ENCODE measurements at places on chromosomes 7 and 10. TPM values are rescaled to one million over a fixed set of nuclear protein-coding genes. Genes with fewer than 3 reads are reported as not detected.

FAM24B gene
- total RNA-seq: 3.0 TPM

CHAT gene
- not detected for total RNA-seq

ENTPD7 gene
- 10.9 TPM for total RNA-seq

LRRC18 gene
- not detected for total RNA-seq

GATAD1 gene
- 16.6 TPM for total RNA-seq

CNNM1 gene
- not detected for total RNA-seq

FRMPD2 gene
- total RNA-seq: not detected

CTAGE4 gene
- total RNA-seq: 0.38 TPM

EVX1 gene
- total RNA-seq: not detected

CLCN1 gene
- total RNA-seq: 0.10 TPM

ZNF117 gene
- 14.2 TPM for total RNA-seq

LIPF gene
- not detected for total RNA-seq

ZNF503 gene
- total RNA-seq: 0.21 TPM

CCAR1 gene
- 155 TPM for total RNA-seq

- no peaks in the 10 kb centered on the region for H3K27me3 ChIP-seq
- DNase-seq: no peak
- H3K36me3 ChIP-seq: peaks cover 19% of the 10 kb centered on the region
Observed at GRCh38 chr7:53060066-53060465, 24.6 kb downstream of the POM121L12 start.

- H3K27ac ChIP-seq: no peak overlapping the region
- H3K36me3 ChIP-seq: no peaks in the 10 kb centered on the region
- no peaks in the 10 kb centered on the region for H3K27me3 ChIP-seq
- H3K4me1 ChIP-seq: peaks cover 3% of the 10 kb centered on the region
Observed at GRCh38 chr10:9010931-9011670, 956.6 kb downstream of the GATA3 start.

- H3K4me3 ChIP-seq: no peak overlapping the region
- DNase-seq: no peak
- peaks cover 16% of the 10 kb centered on the region for H3K36me3 ChIP-seq
- H3K27ac ChIP-seq: no peak overlapping the region
- no peaks in the 10 kb centered on the region for H3K27me3 ChIP-seq
Observed at GRCh38 chr10:112789248-112789647, 160.8 kb upstream of the TCF7L2 start.

- no peak overlapping the region for H3K27ac ChIP-seq
- peaks cover 5% of the 10 kb centered on the region for H3K27me3 ChIP-seq
- no peaks in the 10 kb centered on the region for H3K4me1 ChIP-seq
- H3K4me3 ChIP-seq: no peak overlapping the region
Observed at GRCh38 chr7:154795437-154795836, 207.5 kb downstream of the PAXIP1 start.

- DNase-seq: no peak
- peak overlapping the region; percentile 83 for H3K4me3 ChIP-seq
- H3K27ac ChIP-seq: no peak overlapping the region
- H3K36me3 ChIP-seq: no peaks in the 10 kb centered on the region
Observed at GRCh38 chr7:18497082-18497481, 1.5 kb downstream of the HDAC9 start.

GRCh38 chr10:782751-783648 is 93.5 kb upstream of the DIP2C start:
- H3K4me1 ChIP-seq: peaks cover 6% of the 10 kb centered on the region
- H3K4me3 ChIP-seq: no peak overlapping the region
- no peaks in the 10 kb centered on the region for H3K36me3 ChIP-seq
- H3K27ac ChIP-seq: no peak overlapping the region
- peaks cover 8% of the 10 kb centered on the region for H3K27me3 ChIP-seq
- no peak for DNase-seq

DNA sequence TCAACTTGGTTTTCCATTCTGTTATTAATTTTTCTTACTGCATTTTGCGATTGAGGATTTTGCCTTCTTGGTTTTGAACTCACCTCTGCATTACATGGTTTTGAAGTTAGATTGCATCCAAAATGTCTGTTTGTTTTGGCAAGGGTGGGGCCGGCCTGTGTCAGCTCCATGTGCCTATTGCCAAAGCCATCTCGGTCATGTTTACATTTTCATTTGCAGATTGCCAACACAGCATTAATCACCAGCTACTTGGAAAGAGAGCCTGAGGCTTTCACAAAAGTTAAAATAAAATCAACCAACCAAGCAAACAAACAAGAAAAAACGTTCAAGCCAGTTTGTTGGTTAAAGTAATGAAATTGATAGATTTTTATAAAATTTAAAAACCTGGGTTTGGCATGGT is 695.8 kb downstream of the TYW1 start:
- H3K36me3 ChIP-seq: no peaks in the 10 kb centered on the region
- no peak overlapping the region for H3K27ac ChIP-seq
- DNase-seq: no peak

- no peak overlapping the region for H3K4me3 ChIP-seq
- H3K36me3 ChIP-seq: no peaks in the 10 kb centered on the region
- no peak overlapping the region for H3K27ac ChIP-seq
- H3K27me3 ChIP-seq: no peaks in the 10 kb centered on the region
- no peaks in the 10 kb centered on the region for H3K4me1 ChIP-seq
Observed at GRCh38 chr7:15478401-15478800, 83.4 kb downstream of the AGMO start.

DNA sequence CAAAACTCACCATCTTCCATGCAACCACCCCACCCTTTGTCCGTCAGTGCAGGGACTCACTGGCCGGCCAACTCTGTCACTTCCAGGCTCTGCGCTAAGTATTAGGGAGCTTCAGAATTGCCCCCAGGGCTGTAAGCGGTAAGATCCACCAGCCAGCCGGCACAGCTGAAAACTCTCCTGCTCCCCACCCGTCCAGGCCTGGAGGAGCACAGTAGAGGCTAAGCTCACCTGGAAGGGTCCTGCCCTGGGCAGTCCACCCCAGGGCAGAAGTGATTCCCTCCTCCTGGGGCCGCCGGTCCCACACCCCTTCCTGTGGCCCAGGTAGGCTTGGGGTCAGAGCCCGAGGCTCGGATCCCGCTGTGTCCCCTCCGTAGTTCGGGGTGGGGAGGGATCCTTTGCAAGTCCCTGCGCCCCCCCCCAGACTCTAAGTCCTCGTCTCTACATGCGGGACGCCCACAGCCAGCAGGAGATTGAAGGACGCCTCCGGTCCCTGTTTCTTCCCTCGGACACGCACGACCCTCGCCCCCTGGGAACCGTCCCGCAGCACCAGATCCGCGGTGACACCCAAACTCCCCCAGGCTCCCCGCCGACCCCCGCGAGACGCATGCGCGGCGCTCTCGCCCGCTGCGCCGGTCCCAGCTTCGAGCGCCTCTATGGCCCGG is 138.9 kb downstream of the ARHGAP22 start:
- DNase-seq: no peak
- no peaks in the 10 kb centered on the region for H3K36me3 ChIP-seq
- no peaks in the 10 kb centered on the region for H3K4me1 ChIP-seq
- no peak overlapping the region for H3K4me3 ChIP-seq
- H3K27me3 ChIP-seq: no peaks in the 10 kb centered on the region
- H3K27ac ChIP-seq: no peak overlapping the region

- H3K27ac ChIP-seq: peak overlapping the region; percentile 78
- no peak for DNase-seq
- H3K36me3 ChIP-seq: no peaks in the 10 kb centered on the region
Observed at GRCh38 chr7:43764039-43764761, 5.7 kb downstream of the BLVRA start.

GRCh38 chr7:79361214-79361613 is 92.3 kb downstream of the MAGI2 start:
- no peaks in the 10 kb centered on the region for H3K27me3 ChIP-seq
- H3K36me3 ChIP-seq: peaks cover 8% of the 10 kb centered on the region
- no peak overlapping the region for H3K27ac ChIP-seq
- no peaks in the 10 kb centered on the region for H3K4me1 ChIP-seq

GRCh38 chr10:123202506-123202905 is 48.3 kb downstream of the BUB3 start:
- H3K4me3 ChIP-seq: no peak overlapping the region
- no peaks in the 10 kb centered on the region for H3K27me3 ChIP-seq
- H3K4me1 ChIP-seq: peaks cover 14% of the 10 kb centered on the region
- DNase-seq: no peak
- H3K36me3 ChIP-seq: peaks cover 16% of the 10 kb centered on the region

DNA sequence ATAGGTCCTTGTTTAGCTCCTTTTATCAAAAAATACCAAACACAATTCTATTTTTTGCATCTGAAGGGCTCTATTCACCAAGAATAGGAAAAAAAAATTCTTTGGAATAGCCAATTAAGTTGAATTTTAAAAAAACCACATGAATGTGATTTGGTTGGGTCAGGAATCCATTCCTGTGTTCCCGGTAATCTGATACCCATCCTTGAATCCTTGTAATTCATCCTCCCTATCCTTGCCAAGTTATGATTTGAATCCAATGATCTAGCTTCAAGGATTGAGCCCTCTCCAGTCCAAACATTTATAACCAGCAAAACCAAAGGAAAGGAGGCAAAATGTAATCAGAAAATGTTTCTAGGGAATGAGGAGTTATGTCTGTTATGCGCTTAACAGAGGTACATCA is 86.6 kb downstream of the CFAP58 start:
- no peak overlapping the region for H3K4me3 ChIP-seq
- no peak overlapping the region for H3K27ac ChIP-seq
- H3K4me1 ChIP-seq: peaks cover 6% of the 10 kb centered on the region
- H3K36me3 ChIP-seq: no peaks in the 10 kb centered on the region
- H3K27me3 ChIP-seq: peaks cover 18% of the 10 kb centered on the region

DNA sequence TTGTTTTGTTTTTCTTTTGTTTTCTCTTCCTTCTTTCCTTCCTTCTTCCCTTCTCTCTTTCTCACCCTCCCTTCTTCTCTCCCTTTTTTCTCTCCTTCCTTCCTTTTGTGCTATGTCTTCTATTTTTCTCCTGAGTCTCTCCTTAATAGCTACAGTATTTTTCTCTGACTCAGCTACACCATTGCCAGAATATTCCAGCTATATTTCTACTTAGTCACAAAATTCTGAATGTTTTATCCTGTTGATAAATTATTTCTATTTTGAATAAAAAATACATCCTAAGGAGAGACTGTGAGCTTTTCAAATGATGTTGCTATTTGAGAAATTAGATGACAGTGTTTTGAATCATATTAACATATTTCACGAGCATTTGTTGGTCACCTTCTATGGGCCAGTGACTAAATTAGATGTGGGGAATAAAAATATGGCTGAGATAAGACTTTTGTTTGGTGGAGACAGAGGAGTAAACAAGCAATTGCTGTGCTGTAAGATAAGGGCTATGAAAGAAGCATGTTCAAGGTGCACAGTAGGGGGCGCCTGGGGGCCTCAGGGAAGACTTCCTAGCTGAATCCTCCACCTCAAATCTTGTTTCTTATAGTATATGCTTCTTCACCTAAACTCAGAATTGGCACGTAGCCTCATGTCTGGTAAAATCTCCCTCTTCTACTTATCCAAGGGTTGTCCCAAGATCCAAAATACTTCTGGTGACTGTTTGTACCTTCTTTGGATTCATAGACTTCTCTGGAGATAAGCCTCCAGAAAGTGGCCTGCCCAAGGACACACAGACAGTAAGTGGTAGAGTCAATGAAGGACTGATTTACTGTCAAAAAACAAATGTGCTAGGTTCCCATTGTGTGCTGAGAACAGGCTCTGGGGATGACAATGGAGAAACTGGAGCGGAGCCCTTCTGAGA is 115.5 kb upstream of the CREB5 start:
- H3K27me3 ChIP-seq: peaks cover 16% of the 10 kb centered on the region
- DNase-seq: no peak
- H3K36me3 ChIP-seq: no peaks in the 10 kb centered on the region
- no peak overlapping the region for H3K4me3 ChIP-seq

- H3K4me1 ChIP-seq: no peaks in the 10 kb centered on the region
- DNase-seq: no peak
- no peak overlapping the region for H3K4me3 ChIP-seq
- no peak overlapping the region for H3K27ac ChIP-seq
- H3K36me3 ChIP-seq: no peaks in the 10 kb centered on the region
Observed at GRCh38 chr10:89494575-89494974, 40.8 kb downstream of the SLC16A12 start.

- no peaks in the 10 kb centered on the region for H3K4me1 ChIP-seq
- H3K27me3 ChIP-seq: peaks cover 46% of the 10 kb centered on the region
- DNase-seq: no peak
- no peak overlapping the region for H3K4me3 ChIP-seq
Observed at GRCh38 chr10:45403151-45403550, 29.1 kb downstream of the ALOX5 start.

DNA sequence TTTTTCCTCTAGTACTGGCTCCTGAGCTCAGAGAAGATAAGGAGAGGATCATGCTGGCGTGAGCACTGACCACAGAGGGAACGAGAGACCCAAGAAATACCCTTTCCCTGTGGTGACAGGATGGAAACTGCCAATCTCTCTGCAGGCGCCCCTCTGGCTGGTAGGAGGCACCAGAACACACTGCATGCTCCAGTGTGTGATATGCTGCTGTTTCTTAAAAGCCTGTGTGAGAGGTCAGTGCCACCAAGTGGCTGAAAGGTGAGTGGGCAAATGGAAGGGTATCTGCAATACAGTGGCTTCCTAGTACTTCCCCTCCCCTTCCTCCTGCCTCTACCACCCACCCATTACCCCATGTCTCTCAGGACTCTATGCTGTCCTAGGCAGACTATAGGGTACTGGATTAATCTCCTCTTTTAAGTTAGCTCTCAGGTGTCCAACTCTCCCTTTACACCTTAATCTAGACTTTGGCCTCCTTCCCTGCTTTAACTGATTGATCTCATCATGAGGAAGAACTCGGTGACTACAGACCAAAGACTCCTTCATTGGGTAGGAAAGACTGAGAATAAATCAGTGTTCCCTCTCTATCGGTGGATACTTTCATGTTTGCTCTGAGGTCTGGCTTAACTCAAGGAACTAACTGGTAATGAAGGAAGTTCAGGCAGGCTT is 283.6 kb downstream of the ADRA2A start:
- H3K27ac ChIP-seq: no peak overlapping the region
- no peak overlapping the region for H3K4me3 ChIP-seq

- no peak for DNase-seq
- peaks cover 6% of the 10 kb centered on the region for H3K27me3 ChIP-seq
- no peaks in the 10 kb centered on the region for H3K36me3 ChIP-seq
- H3K27ac ChIP-seq: no peak overlapping the region
- H3K4me3 ChIP-seq: no peak overlapping the region
Observed at GRCh38 chr10:26025523-26025922, 91.5 kb downstream of the MYO3A start.

GRCh38 chr7:95867309-95867708 is 95.0 kb downstream of the DYNC1I1 start:
- H3K27ac ChIP-seq: no peak overlapping the region
- H3K4me3 ChIP-seq: no peak overlapping the region
- no peaks in the 10 kb centered on the region for H3K36me3 ChIP-seq
- no peaks in the 10 kb centered on the region for H3K4me1 ChIP-seq
- H3K27me3 ChIP-seq: no peaks in the 10 kb centered on the region

DNA sequence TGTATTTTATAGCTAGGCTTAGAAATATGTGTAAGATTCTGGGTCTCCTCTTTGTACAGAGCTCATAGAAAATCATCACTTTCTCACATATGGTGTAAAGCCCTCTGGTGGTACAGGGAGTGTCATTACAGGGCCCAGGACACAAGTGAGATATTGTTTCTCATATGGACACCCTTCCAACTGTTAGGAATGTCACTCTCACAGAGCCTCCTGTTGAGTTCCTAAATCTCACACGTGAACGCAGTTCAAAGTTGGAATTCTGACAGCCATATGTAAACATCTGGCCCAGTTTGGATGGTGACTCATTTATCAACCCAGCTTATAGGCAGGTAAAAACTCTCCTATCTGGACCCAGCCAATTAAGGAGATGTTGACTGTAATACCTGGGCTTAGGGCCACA is 35.4 kb upstream of the ZNF107 start:
- H3K27me3 ChIP-seq: no peaks in the 10 kb centered on the region
- H3K4me3 ChIP-seq: no peak overlapping the region
- no peak for DNase-seq
- H3K36me3 ChIP-seq: no peaks in the 10 kb centered on the region

GRCh38 chr7:30476459-30477145 is 2.0 kb downstream of the NOD1 start:
- H3K27ac ChIP-seq: peak overlapping the region; percentile 9
- peaks cover 71% of the 10 kb centered on the region for H3K4me1 ChIP-seq
- peaks cover 4% of the 10 kb centered on the region for H3K36me3 ChIP-seq
- no peak for DNase-seq
- no peaks in the 10 kb centered on the region for H3K27me3 ChIP-seq
